ENCODE measurements at places on chromosomes 4 and X. TPM values are rescaled to one million over a fixed set of nuclear protein-coding genes. Genes with fewer than 3 reads are reported as not detected.

GAGE2A gene
- total RNA-seq, result not detected

MAGEB2 gene
- total RNA-seq, result not detected

PAGE4 gene
- total RNA-seq, result 0.55 TPM

DNAAF6 gene
- 0.59 TPM for total RNA-seq

RRH gene
- 0.79 TPM for total RNA-seq

GIMD1 gene
- total RNA-seq, result not detected

AFF1 gene
- total RNA-seq, result 22.5 TPM

CYSLTR1 gene
- 20.2 TPM for total RNA-seq

SOWAHD gene
- 0.50 TPM for total RNA-seq

PLRG1 gene
- total RNA-seq, result 80.7 TPM

USP51 gene
- 7.9 TPM for total RNA-seq
